CD14-positive monocyte (primary cell): ENCODE measurements at places on chromosomes 16 and 17. TPM values are rescaled to one million over a fixed set of nuclear protein-coding genes. Genes with fewer than 3 reads are reported as not detected.

DNA sequence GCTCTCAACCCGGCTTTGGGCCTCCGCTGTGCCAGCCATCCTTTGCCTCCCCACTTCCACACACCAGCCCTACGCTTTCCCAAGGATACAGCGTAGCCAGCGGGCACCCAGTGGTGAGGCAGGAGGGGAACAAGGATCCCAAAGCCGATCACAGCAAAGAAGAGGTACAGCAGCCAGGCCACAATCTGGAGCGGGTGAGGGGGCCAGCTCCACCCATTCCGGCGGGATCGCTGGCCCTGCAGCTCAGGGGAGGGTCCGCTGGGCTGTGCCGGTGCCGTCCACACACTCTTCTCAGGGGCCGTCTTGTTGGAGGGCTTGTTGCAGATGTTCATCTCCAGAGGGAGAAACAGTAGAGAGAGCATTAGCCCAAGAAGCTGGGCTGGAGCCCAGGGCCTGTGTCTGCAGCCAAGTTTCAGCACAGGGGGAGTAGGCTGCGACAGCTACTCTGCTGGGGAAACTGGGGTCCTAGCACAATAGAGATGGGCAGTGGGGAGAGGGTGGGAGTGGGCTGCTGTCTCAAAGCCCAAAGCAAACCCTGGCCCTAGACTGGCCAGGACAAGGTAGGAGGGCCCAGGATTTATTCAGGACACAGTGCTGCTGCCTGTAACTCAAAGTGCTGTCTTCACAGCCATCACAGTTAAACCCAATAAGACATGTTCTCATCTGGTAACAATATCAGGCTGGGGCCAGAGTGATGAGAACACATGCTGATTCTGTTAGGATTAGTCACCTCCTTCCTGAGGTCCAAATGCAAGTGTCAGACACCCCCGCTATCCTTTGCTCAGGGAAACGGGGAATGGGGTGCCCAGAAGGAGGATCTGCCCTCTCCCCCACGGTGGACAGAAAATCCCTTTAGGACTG lies 9.9 kb downstream of the ZDHHC1 start:
- DNase-seq, result no peak

GRCh38 chr16:3880623-3881498 lies at the start of gene CREBBP:
TSS of gene CREBBP (minus strand) at chr16:3880713. CDS start at chr16:3879916, 797 bp downstream.
- peak; percentile 86 for DNase-seq

DNA sequence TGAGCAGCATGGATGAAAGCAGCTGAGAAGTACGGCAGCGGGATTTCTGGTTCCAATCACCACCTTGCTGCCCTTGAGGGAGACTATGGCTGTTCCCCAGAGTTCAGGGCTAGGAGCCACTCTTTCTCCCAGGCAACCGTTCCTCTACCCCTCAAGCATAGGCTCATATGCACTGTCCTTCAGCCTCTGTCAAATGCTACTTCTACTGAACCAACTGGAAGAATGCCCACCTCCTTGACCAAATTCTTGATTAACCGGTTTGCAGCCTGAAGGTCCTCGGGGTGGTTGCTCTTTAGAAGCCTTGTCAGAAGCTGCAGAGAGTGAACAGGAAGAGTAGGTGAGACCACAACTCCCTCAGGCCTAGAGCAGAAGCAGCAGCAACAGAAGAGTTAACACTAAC lies 23.8 kb downstream of the GGA2 start:
- no peak for DNase-seq

KRTAP9-2 gene
- polyA plus RNA-seq, result not detected

DNA sequence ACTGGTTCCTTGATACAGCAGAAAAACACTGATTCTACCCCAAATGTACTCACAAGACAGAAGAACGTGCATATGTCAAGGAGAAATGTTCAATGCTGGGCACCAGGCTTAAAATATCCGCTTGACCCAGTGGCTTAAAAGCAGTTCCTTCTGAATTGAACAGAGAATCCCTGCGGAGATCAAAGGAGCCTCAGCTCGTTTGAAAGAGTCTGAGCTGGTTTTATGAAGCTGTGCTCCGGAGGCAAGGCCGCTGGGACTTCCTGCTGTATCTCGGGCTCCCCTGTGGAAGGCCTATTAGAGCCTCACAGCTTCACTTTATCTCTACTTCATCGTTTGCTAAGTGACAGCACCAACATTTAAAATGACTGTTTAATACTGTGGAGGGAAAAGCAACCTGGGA lies 2.2 kb downstream of the LMF1 start:
- DNase-seq, result no peak

- DNase-seq, result no peak
These were observed 56.7 kb downstream of the PLXDC1 start for GRCh38 chr17:39094607-39095308.

GRCh38 chr17:73192894-73193701 lies at the start of gene COG1:
TSS of gene COG1 (plus strand) at chr17:73193055. CDS start at chr17:73193070, 15 bp downstream.
- DNase-seq, result peak; percentile 92

- DNase-seq, result no peak
These were observed 254.4 kb downstream of the HAPSTR1 start for GRCh38 chr16:9345880-9346279.

DNA sequence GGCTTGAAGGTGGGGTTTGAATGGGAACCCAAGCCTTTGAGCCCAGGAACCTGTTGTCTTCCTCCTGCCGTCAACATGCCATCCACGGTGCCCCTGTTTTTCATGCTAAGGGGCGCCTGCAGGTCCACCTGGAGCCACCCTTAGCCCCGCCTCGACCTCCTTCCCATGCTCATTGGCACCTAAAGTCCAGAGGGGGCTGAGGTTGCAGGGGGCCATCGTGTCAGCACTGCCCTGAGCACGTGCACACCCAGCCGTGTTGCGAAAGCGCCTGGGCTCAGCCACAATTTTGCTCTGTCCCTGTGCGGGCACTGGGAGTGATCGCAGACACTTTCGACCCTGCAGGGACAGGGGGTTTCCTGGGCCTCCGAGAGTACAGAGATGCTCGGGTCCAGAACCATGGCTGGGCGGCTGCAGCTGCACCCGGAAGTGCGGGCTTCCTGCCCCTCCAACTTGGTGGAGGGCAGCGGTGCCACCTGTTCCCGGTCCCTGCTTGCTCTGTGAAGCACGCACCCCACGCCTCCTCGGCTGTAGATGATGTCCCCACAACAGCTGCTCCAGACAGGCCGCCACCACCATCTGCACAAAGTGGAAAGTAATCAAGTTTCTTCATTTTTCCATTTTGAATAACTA lies 454.7 kb downstream of the CDH8 start:
- no peak for DNase-seq

DNA sequence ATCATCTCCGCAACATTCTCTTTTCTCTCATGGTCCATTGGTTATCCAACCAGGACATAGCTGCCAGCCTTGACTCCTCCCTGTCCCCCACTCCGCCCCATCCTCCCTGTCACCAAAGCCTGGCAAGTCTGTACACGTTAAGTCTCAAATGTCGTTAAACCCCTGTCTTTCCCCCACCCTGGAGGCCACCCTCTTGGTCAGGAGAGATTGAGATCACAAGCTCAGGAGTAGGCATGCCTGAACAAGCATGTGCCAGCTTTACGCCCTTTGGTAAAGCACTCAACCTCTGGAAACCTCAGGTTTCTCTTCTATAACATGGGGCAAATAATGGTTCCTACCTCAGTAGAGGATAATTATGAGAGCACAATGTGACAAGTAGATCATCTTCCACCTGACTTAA lies 38.1 kb upstream of the CCL1 start:
- no peak for DNase-seq

LPO gene
- polyA plus RNA-seq, result not detected

- no peak for DNase-seq
These were observed 20.4 kb downstream of the NFE2L1 start for GRCh38 chr17:48068491-48068961.

- no peak for DNase-seq
These were observed 2.7 kb upstream of the TRAF7 start for GRCh38 chr16:2152695-2153506.

TEKT5 gene
- not detected for polyA plus RNA-seq

DNA sequence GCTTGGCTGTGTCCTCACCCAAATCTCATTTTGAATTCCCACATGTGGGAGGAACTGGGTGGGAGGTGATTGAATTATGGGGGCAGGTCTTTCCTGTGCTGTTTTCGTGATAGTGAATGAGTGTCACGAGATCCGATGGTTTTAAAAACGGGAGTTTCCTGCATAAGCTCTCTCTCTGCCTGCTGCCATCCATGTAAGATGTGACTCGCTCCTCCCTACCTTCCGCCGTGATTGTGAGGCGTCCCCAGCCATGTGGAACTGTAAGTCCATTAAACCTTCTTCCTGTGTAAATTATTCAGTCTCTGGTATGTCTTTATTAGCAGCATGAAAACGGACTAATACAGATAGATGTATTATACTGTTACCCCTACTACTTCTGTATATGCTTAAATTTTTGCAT lies 3.6 kb downstream of the SPATA33 start:
- no peak for DNase-seq

TUBD1 gene
- polyA plus RNA-seq, result 2.9 TPM

DNA sequence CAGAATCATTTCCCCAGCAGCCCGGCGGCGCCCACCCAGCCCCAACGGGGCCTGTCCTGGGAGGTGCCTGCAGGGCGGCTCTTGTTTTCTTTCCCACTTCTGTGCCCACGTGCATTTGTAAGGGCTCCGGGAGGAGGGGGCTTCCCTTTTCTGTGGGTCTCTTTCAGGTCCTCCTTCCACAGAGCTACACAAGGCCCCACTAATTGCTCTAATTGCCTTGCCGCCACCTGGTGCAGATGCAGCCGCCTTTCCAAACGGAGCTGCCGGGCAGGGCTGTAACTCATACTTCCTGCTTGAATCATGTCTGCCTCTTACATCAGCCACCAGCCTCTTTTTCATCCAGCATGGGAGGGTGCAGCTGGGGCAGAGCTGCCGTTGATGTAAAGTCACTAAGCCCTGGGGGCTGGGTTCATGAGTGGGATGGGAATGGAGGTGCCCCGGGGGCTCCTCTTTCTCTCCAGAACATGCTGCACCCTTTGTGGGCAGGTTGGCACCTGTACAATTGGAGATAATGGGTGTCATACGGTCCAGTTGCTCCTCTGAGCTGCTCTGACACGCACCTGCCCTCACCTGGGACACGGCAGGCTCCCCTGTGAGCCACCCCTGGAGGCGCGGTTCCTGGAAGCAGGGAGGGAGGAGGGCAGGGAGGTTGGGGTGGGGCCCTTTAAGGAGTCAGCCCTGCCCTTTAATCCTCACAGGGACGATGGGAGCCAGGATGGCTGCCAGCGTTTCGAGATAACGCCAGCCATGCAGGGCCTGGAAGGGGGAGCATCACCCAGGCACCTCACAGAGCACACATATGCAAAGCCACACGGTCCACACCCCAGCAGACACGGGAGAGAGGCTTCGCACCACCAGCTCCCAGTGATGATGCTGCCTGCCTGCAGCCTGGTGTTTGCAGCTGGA lies 41.1 kb upstream of the KLHDC4 start:
- DNase-seq, result peak; percentile 62

- DNase-seq, result peak; percentile 96
These were observed 5.8 kb upstream of the ARMC5 start for GRCh38 chr16:31453255-31454204.

- no peak for DNase-seq
These were observed 92.3 kb downstream of the CCDC182 start for GRCh38 chr17:57652811-57653210.

GRCh38 chr17:58308173-58308984 lies 20.2 kb downstream of the TSPOAP1 start:
- peak; percentile 61 for DNase-seq

ALDH3A2 gene
- polyA plus RNA-seq, result 19.7 and 22.5 TPM in 2 replicates

- no peak for DNase-seq
These were observed 17.5 kb upstream of the ADCY7 start for GRCh38 chr16:50248845-50249244.

GRCh38 chr17:8685381-8685780 lies 54.9 kb upstream of the MYH10 start:
- no peak for DNase-seq

DNA sequence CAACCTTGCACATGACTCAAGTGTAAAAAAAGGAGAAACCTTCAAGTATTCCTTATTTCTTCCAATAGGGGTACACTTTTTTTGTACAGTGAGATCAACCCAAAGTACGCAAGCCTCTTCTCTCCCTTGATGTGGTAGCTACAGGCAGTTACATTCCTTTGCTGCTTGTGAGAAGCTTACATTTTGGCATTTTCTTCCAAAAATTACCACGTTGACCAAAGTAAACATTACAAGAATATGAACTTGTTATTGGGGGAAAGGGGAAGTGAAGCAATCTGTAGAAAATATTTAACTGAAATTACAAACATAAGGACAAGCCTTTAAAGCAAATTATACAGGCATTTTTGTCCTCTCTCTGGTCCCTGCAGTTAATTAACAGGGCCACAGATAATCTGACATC lies 97.0 kb upstream of the TOB1 start:
- DNase-seq, result no peak

OR4D1 gene
- polyA plus RNA-seq, result 0.01 and 0.03 TPM in 2 replicates

- no peak for DNase-seq
These were observed 17.8 kb downstream of the ATP1B2 start for GRCh38 chr17:7668482-7668881.

GRCh38 chr16:80990978-80991377 lies 15.7 kb downstream of the CMC2 start:
- DNase-seq, result no peak

GRCh38 chr16:23255000-23255399 lies 47.1 kb upstream of the SCNN1B start:
- no peak for DNase-seq

KCNJ18 gene
- not detected for polyA plus RNA-seq

GRCh38 chr16:10619271-10619849 lies 39.0 kb upstream of the EMP2 start:
- DNase-seq, result peak; percentile 53

GRCh38 chr17:80396157-80397033 lies 18.6 kb upstream of the ENDOV start:
- no peak for DNase-seq

DNA sequence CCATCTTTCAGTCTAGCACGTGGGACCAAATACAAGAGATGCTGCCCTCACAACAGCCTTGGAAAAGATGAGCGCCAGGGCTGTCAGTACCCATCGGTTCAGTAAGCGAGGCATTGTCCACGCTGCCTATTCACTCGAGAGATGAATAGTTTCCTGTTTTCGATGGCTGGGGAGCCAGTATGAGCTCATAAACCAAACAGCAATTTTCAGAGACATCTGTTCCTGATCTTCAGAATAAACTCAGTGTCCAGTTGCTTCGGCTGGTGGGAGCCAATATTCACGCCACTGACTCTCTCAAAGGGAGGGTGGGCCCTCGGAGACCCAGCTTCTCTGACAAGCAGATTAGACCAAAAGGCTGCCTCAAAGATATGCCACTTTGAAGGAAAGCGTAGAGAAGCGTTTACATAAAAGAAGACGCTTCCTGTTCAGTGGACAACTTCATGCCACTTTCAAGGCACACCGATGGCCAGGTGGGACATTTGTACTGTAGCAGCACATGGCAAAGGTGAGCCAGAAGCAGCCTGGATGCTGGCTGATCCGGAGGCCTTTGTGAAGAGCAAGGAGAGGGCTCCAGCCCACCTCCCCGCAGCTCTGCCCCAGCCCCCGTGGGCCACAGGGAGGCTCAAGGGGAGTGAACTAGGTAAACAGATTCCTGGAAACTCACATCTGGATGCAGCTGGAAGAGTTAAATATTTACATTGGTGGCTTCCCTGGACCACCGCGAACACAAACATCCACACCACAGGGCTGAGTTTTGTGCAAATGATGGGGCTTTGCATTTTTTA lies 6.0 kb downstream of the TIMM22 start:
- DNase-seq, result no peak

CCL5 gene
- 0.83 and 0.95 TPM in 2 replicates for polyA plus RNA-seq
